Thyroid gland (tissue), 4 donors: ENCODE measurements at places on chromosomes 13 and 19. TPM values are rescaled to one million over a fixed set of nuclear protein-coding genes. Genes with fewer than 3 reads are reported as not detected.

HCN2 gene
- not detected for total RNA-seq

STOML3 gene
- total RNA-seq: not detected

DMKN gene
- 200 TPM for total RNA-seq

RNF113B gene
- not detected for total RNA-seq

PLVAP gene
- 113 TPM for total RNA-seq

EXOC3L2 gene
- 2.1 TPM for total RNA-seq

KIR2DL4 gene
- not detected for total RNA-seq

ZNF577 gene
- total RNA-seq: 34.9 TPM

CYP2A7 gene
- not detected for total RNA-seq

GPC6 gene
- total RNA-seq: 6.7 TPM

CYP2F1 gene
- not detected for total RNA-seq

CDK8 gene
- 15.4 TPM for total RNA-seq

LYPD5 gene
- total RNA-seq: 1.8 TPM

NXNL1 gene
- total RNA-seq: not detected

S1PR5 gene
- total RNA-seq: 0.27 TPM
